ENCODE measurements at places on chromosomes 12 and 14. TPM values are rescaled to one million over a fixed set of nuclear protein-coding genes. Genes with fewer than 3 reads are reported as not detected.

A2ML1 gene
- not detected for total RNA-seq

TAS2R8 gene
- not detected for total RNA-seq

TSPAN11 gene
- total RNA-seq: not detected

LALBA gene
- total RNA-seq: not detected

C1QL4 gene
- not detected for total RNA-seq

GPRC5D gene
- total RNA-seq: not detected

DIO3 gene
- not detected for total RNA-seq

ADAM21 gene
- 0.30 TPM for total RNA-seq

SLCO1A2 gene
- not detected for total RNA-seq

TBX5 gene
- total RNA-seq: not detected

HOXC9 gene
- total RNA-seq: not detected

IL26 gene
- not detected for total RNA-seq
